ENCODE measurements at places on chromosomes 2 and 18. TPM values are rescaled to one million over a fixed set of nuclear protein-coding genes. Genes with fewer than 3 reads are reported as not detected.
A peak's percentile ranks its signal among the peaks of the same experiment; 100 is the strongest.

DNA sequence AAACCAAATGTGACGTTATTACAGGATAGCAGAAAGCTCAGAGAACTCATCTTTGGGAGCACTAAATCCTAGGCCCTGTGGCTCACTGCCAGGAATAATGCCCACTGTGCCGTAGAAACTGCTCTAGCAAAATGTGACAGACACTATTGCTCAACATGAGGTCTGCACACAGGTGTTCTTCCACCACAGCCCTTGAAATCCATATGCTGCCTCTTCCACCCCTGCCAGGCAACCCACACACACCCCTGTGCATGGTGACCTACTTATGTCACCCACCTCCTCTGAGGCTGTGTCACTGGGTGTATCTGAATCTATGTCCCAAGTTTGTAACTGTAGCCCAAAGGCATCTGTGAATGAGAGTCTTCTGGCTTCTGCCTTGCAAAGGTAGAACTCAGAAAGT is 66.1 kb upstream of the MBOAT2 start:
- H3K36me3 ChIP-seq: no peaks in the 10 kb centered on the region
- H3K27ac ChIP-seq: no peak overlapping the region
- no peaks in the 10 kb centered on the region for H3K27me3 ChIP-seq
- no peaks in the 10 kb centered on the region for H3K4me1 ChIP-seq
- H3K4me3 ChIP-seq: no peak overlapping the region

- DNase-seq: peak; percentile 39
- no peaks in the 10 kb centered on the region for H3K36me3 ChIP-seq
- no peaks in the 10 kb centered on the region for H3K4me1 ChIP-seq
- H3K27me3 ChIP-seq: no peaks in the 10 kb centered on the region
Observed at GRCh38 chr18:63439334-63439733, 17.1 kb upstream of the VPS4B start.

GRCh38 chr2:241219856-241220356 is 31.4 kb downstream of the ANO7 start:
- H3K27me3 ChIP-seq: no peaks in the 10 kb centered on the region
- H3K27ac ChIP-seq: no peak overlapping the region
- peaks cover 16% of the 10 kb centered on the region for H3K4me1 ChIP-seq
- no peak overlapping the region for H3K4me3 ChIP-seq
- no peak for DNase-seq

BCL2 gene
- 8.4 TPM for total RNA-seq

DNA sequence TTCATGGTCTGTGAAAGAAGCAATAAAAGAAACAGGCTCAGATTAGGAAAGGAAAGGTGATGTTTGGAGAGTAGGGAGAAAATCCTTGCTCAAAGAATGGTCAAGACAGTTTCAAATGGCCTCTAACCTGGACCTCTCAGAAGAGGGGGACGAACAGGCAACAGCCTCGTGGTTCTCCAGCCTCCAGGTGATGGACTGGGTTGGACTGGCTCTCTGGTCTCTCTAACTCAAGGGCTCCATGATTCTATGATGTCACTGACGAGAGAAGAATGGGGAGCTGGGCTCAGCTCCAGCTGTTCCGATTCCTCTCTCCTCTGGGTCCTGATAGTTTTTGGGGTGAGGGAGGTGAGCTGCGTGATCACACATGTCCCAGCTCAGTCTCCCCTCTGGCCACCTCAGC is at the start of gene C2orf74:
TSS of gene C2orf74 (plus strand) at position 301 of the 400 bp plus-strand sequence. CDS start 327 bp downstream, outside the sequence.
- H3K4me3 ChIP-seq: no peak within 1 kb of the TSS
- DNase-seq: no peak
- no peaks in the 10 kb centered on the region for H3K27me3 ChIP-seq
- no peak within 1 kb of the TSS for H3K27ac ChIP-seq
- no peaks in the 10 kb centered on the region for H3K4me1 ChIP-seq

- no peaks in the 10 kb centered on the region for H3K4me1 ChIP-seq
- no peaks in the 10 kb centered on the region for H3K36me3 ChIP-seq
- no peak for DNase-seq
- H3K4me3 ChIP-seq: no peak overlapping the region
Observed at GRCh38 chr2:82257796-82258555, 1953.4 kb upstream of the LRRTM1 start.

FARP2 gene
- total RNA-seq: 54.2 TPM

DNA sequence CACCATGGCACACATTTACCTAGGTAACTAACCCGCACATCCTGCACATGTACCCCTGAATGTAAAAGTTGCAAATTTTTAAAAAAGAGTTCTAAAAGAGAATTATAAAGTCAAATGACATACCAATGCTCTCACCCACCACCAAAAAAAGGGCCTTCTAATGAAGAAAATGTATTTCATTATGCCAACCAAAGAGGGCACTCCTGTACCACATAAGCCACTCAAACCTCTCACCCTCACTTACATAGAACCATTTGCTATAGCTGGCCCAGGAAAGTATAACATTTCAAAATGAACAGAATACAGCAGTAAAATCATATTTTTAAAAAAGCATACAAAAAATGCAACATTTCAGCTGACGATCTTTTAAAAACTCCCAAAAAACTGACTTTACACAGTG is 241.5 kb upstream of the PKDCC start:
- H3K36me3 ChIP-seq: no peaks in the 10 kb centered on the region
- H3K4me1 ChIP-seq: no peaks in the 10 kb centered on the region
- peak; percentile 36 for DNase-seq

- H3K4me3 ChIP-seq: no peak overlapping the region
- H3K27me3 ChIP-seq: no peaks in the 10 kb centered on the region
- H3K27ac ChIP-seq: no peak overlapping the region
- no peaks in the 10 kb centered on the region for H3K4me1 ChIP-seq
- H3K36me3 ChIP-seq: no peaks in the 10 kb centered on the region
Observed at GRCh38 chr18:63290166-63290820, 29.3 kb downstream of the BCL2 start.

IL1R2 gene
- 30.7 TPM for total RNA-seq

GRCh38 chr2:41657226-41657625 is 390.6 kb upstream of the PKDCC start:
- no peaks in the 10 kb centered on the region for H3K27me3 ChIP-seq
- H3K4me1 ChIP-seq: no peaks in the 10 kb centered on the region
- no peak overlapping the region for H3K4me3 ChIP-seq
- H3K27ac ChIP-seq: no peak overlapping the region
- no peak for DNase-seq

GALM gene
- total RNA-seq: 4.2 TPM
